RWPE2 (cell line): ENCODE measurements at places on chromosomes 3 and 15.

GRCh38 chr3:196632046-196632751, 7.3 kb upstream of the NRROS start:
- DNase-seq: no peak

GRCh38 chr15:39025881-39026280, 461.3 kb upstream of the RASGRP1 start:
- no peak for DNase-seq

GRCh38 chr3:148964809-148965208, 26.5 kb upstream of the GYG1 start:
- no peak for DNase-seq

DNA sequence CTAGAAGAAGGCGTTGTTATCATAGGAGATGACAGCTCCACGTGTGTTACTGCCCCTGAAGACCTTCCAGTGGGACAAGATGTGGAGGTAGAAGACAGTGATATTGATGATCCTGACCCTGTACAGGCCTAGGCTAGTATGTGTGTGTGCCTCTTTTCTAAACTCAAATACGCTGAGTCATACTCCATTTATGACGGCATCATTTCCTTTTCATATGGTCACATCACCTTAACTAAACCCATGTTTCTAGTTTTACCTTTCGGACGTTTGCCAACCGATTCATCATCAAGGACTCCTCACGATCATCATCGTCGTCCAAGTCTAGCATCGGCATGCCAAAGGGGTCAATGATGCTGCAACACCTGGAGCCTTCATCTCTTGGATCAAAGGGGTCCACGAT, 149.0 kb downstream of the CBLB start:
- DNase-seq: no peak

- DNase-seq: no peak
Measured at GRCh38 chr15:79339588-79340314, 28.8 kb downstream of the TMED3 start.

DNA sequence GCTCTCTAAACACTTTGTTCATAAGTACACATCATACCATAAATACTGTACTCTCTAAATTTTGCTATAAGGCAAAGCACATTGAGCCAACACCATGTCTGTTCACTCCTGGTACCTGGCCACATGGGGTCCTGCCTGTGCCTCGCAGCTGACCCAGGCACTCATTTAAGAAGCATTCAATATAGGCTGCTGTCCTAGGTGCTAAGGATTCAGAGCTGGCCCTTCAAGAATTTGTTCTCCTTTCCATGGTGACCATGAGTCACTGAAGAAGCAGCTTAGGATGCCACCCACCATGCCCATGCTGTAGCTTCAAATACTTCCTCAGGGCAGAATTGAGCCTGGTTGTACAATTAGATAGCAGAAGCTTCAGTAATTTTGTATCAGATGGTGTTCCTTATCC, 119.2 kb upstream of the ZBED2 start:
- no peak for DNase-seq
